ENCODE measurements at places on chromosomes 6 and 20.

DNA sequence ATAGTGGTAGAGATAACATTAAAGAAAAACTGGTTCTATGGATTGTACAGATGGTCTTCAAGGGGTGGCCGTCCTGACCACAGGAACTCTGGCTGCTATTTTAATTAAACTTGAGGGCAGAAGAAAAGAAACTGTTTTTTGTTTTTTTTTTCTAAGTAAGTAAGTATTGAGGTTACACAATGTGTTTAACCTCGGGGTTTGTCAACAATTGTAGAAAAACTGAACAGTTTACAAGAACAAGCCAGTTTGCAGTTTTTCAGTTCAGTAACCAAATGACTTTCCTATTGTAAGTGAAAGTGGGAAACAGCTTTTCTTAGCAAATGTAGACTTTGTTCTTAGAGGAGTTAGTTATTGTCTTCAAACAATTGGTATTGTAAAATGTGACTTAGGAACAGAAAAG, 77.0 kb downstream of the PLCB1 start:
- no peak for DNase-seq

GRCh38 chr6:112879920-112880413, 532.8 kb downstream of the RFPL4B start:
- DNase-seq: peak; percentile 34

GRCh38 chr6:43506667-43507471, 3.3 kb downstream of the LRRC73 start:
- DNase-seq: peak; percentile 92

DNA sequence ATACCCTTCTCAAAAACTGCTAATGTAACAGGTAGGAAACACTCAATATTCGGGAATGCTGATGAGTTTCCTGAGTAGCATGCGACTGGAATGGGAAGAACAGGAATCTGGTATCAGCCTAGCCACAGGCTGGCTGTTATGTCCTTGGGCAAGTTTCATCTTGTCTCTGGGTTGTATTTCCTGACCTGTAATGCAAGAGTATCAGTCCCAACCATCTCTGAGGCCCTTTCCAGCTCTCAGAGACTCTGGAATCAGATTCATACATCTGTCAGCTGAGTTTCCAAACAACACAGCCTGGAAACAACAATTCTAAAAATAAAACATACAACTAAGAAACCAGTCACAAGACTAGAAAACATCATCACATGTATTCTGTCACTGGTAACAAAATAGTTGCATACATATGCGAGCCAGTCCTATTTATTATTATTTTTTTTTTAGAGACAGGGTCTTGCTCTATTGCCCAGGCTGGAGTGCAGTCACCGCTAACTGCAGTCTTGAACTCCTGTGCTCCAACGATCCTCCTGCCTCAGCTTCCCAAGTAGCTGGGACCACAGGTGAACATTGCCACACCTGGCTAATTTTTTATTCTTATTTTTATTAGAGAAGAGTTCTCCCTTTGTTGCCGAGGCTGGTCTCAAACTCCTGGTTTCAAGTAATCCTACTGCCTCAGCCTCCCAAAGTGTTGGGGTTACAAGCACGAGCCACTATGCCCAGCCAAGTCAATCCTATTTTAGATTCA, 16.7 kb upstream of the TFAP2A start:
- no peak for DNase-seq

DNA sequence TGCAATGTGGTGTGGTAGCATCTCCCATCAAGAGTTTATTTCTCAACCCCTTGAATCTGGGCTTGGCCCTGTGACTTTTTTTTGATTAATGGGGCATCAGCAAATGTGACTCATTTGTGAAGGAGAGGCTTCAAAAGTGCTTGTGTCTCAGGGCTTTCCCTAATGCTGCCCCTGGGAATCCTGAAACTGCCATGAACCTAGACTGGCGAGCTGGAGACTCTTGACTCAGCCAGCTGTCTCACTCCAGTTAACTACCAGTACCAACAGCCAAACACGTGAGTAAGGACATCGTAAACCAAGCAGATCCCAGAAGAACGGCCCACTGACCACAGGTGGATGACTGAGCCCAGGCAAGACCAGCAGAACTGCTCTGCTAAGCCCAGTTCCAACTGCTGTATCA, 72.8 kb upstream of the ADTRP start:
- DNase-seq: no peak

GRCh38 chr6:4647414-4648365, 128.5 kb upstream of the CDYL start:
- peak; percentile 86 for DNase-seq

- DNase-seq: no peak
Measured at GRCh38 chr20:23123886-23124285, 37.8 kb upstream of the CD93 start.
